ENCODE measurements at places on chromosomes 6 and 20. TPM values are rescaled to one million over a fixed set of nuclear protein-coding genes. Genes with fewer than 3 reads are reported as not detected.

DNA sequence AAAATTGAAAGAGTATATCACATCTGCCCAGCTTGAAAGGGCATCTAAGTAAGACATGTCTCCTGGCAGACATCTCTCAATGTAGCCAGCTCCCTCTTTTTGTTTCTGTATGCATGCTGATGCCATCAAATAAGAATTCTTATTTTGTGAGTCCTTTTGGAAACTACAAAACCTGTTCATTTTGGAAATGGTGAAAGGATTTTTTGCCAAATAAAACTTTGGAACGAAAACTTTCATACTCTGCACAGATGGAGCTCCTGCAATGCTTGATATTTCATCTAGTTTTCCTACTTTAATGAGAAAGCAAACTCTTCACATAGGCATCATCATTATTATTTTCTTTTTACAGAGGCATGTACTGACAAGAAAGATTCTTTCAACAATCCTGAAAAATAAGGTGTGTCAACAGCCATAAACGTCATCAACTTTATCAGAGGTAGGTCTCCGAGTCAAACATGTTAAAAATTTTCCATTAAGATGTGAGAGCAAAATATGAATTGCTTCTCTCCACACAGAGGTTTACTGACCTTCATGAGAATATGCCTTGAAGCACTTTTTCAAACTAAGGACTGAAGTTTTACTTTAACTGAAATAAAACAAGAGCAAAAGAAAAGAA, 26.2 kb upstream of the CMTR1 start:
- no peaks in the 10 kb centered on the region for H3K4me1 ChIP-seq
- H3K36me3 ChIP-seq = no peaks in the 10 kb centered on the region
- H3K27me3 ChIP-seq = no peaks in the 10 kb centered on the region
- no peak for DNase-seq
- no peak overlapping the region for H3K4me3 ChIP-seq

GRCh38 chr20:40955326-40955725, 73.3 kb upstream of the TOP1 start:
- H3K4me3 ChIP-seq = no peak overlapping the region
- H3K4me1 ChIP-seq = no peaks in the 10 kb centered on the region
- DNase-seq = no peak
- no peaks in the 10 kb centered on the region for H3K27me3 ChIP-seq
- H3K27ac ChIP-seq = no peak overlapping the region

DNA sequence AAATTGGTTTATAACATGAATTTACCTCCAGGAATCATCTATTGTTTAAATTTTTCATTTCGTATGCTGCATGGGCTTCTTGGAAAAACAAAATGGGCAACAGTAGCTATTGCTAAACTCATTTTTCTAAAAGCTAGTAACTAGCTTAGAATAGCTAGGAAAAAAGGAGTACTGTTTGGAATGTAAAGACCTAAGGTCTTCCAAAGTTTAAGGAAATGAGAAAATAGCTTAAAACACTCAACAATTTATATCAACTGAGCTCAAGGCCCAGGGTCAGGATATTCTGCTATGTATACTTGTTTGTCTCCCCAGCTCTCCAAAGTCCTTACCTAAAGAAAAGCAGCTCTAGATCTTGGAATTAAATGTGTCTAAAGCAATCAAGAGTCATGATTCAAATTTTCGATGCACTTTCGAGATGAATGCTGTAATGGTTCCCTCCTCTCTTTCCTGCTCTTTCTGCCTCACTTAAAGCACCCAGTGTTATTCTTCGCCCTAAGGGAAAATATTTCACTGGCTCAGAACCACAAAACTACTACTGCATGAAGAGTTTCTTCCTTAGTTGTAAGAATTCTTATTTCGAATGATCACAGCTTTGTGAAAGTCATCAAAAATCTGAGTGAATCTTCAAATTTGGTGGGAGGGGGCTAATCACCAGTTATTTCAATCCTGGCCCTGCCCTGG, 41.6 kb downstream of the LYRM4 start:
- no peak for DNase-seq
- H3K36me3 ChIP-seq = no peaks in the 10 kb centered on the region
- H3K27ac ChIP-seq = no peak overlapping the region
- H3K4me1 ChIP-seq = no peaks in the 10 kb centered on the region

- H3K36me3 ChIP-seq = no peaks in the 10 kb centered on the region
- H3K4me3 ChIP-seq = no peak overlapping the region
- no peaks in the 10 kb centered on the region for H3K27me3 ChIP-seq
Observed at GRCh38 chr6:168100011-168100802, 21.2 kb upstream of the FRMD1 start.

GRCh38 chr6:117629119-117629660, 26.9 kb upstream of the GOPC start:
- no peaks in the 10 kb centered on the region for H3K4me1 ChIP-seq
- no peak overlapping the region for H3K27ac ChIP-seq
- H3K4me3 ChIP-seq = no peak overlapping the region

- H3K4me3 ChIP-seq = no peak overlapping the region
- no peaks in the 10 kb centered on the region for H3K27me3 ChIP-seq
- DNase-seq = no peak
- peaks cover 70% of the 10 kb centered on the region for H3K4me1 ChIP-seq
Observed at GRCh38 chr6:169171951-169172350, 81.7 kb downstream of the THBS2 start.

Gene FAM83D
- total RNA-seq = 51.1 TPM

Gene OLIG3
- total RNA-seq = not detected

DNA sequence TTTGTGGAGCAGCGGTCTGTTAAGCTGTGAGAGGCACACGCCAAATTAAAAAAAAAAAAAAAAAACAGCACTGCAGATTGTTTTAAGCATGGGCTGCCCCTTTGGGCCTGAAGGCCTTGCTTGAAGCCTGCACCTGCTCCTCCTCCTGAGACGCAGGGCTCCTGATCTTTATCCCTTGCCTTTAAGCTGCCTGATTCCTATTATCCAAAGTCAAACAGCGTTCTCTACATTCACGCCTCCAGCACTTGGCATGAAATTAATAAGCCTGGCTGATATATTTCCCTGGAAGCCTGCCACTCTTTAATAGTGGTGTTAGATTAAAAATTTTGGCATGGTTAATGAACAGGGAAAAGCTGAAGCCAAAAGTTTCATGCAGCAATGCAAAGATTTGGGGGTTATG, 163.9 kb downstream of the FAXC start:
- H3K27ac ChIP-seq = no peak overlapping the region
- no peak for DNase-seq
- no peaks in the 10 kb centered on the region for H3K27me3 ChIP-seq
- H3K36me3 ChIP-seq = no peaks in the 10 kb centered on the region
- no peak overlapping the region for H3K4me3 ChIP-seq

Gene CALHM4
- not detected for total RNA-seq

- no peak overlapping the region for H3K4me3 ChIP-seq
- peak; percentile 46 for DNase-seq
- H3K36me3 ChIP-seq = no peaks in the 10 kb centered on the region
- H3K27ac ChIP-seq = no peak overlapping the region
Observed at GRCh38 chr6:160102956-160103824, 18.4 kb upstream of the SLC22A1 start.

Gene ECT2L
- not detected for total RNA-seq

DNA sequence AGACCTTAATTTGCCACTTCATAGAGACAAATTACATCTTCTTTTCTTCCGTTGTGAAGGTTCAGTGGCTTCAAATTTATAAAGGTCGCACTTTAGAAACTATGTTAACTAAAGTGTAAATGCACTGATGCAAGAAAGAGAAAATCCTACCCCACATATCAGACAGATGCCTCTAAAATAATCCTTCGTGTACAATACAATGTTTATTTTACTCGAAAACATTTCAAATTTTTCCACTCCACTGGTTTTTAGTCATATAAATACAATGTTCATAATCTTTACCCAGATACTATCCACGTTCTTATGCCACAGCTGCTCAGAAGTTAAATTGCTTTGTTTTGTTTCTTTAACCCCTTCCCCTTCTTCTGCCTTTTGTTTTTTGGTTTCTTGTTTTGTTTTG, 140.3 kb upstream of the LAMP5 start:
- no peak overlapping the region for H3K27ac ChIP-seq
- no peak for DNase-seq
- H3K27me3 ChIP-seq = no peaks in the 10 kb centered on the region
- H3K36me3 ChIP-seq = no peaks in the 10 kb centered on the region
- no peaks in the 10 kb centered on the region for H3K4me1 ChIP-seq

DNA sequence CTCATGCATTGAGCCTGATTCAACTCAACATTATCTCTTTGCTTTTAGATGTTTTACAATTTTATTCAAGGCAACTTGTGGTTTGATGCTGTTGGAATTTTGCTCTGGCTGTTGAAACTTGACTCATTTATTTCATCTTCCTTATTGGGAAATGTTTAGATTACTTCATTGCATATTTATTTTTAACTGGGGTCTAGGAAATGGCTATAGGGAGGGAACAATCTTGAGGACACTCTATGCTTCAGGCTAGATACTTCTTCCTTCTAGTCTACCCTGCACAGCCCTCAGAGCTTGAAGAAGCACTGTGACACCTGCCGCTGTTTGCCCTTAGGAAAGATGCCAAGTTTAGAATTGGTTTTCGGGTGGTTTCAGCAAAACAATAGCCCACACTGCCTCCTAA, 183.4 kb downstream of the ADGRG6 start:
- no peaks in the 10 kb centered on the region for H3K4me1 ChIP-seq
- H3K27ac ChIP-seq = no peak overlapping the region
- H3K36me3 ChIP-seq = no peaks in the 10 kb centered on the region
- no peaks in the 10 kb centered on the region for H3K27me3 ChIP-seq
- no peak overlapping the region for H3K4me3 ChIP-seq
- no peak for DNase-seq

DNA sequence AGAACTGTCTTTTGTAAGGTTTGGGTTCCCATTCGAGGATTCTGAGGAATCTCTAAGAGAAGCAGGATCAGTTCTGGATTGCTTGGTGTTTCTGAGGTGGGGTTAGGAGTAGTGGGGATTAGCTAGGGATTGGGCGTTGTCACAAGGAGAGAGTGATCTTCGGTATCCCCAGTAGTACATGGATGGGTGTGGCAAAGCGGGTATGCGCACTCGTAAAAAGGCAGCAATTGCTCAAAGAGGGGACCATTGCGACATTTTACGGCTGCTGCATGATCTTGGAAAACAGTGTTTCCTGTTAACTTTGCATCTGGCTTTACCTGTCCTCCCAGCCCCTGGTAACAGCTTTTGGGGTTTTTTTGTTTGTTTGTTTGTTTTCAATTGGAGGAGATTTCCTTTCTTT, 9.7 kb upstream of the ZSCAN9 start:
- no peak overlapping the region for H3K4me3 ChIP-seq
- H3K36me3 ChIP-seq = no peaks in the 10 kb centered on the region
- peaks cover 5% of the 10 kb centered on the region for H3K4me1 ChIP-seq
- no peak for DNase-seq

Gene RAMACL
- total RNA-seq = 0.15 TPM

DNA sequence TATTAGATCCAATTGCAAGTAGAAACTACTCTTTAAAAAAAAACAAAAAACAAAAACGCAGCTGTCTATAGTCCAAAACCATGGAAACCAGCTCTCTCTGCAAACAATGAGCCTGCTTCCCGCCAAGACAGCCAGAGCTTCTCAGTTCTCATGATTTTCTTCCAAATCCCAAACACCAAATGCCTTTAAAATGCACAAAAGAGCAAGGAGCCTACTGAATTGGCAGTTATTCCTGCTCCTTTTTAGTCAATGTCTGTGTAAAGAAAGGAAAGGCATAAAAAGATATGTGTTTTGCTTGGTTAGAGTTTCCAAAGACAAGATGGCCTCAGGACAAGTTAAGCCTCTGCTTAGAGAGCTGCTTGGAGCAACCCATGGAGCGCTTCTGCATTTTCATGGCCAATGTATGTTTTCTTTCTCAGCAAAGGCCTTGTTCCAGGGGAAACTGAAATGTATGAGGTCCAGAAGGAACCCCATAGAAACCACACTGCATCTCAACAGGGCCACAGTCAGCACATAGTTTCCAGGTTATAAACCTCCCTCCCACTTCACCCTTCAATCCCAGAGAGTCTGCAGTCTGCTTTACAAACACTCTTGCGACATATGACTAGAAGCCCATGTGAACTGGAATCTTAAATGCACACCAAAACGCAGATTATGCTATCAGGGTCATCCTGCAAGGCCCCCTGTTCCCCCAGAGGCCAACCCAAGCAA, 209.3 kb upstream of the TAB2 start:
- no peaks in the 10 kb centered on the region for H3K4me1 ChIP-seq
- H3K27me3 ChIP-seq = no peaks in the 10 kb centered on the region
- no peaks in the 10 kb centered on the region for H3K36me3 ChIP-seq
- DNase-seq = no peak
- H3K27ac ChIP-seq = no peak overlapping the region

- no peak overlapping the region for H3K27ac ChIP-seq
- no peaks in the 10 kb centered on the region for H3K36me3 ChIP-seq
- no peaks in the 10 kb centered on the region for H3K27me3 ChIP-seq
- no peak overlapping the region for H3K4me3 ChIP-seq
- no peaks in the 10 kb centered on the region for H3K4me1 ChIP-seq
- DNase-seq = no peak
Observed at GRCh38 chr6:123550052-123550617, 86.6 kb downstream of the TRDN start.
